ENCODE measurements at places on chromosomes 7 and 10.

DNA sequence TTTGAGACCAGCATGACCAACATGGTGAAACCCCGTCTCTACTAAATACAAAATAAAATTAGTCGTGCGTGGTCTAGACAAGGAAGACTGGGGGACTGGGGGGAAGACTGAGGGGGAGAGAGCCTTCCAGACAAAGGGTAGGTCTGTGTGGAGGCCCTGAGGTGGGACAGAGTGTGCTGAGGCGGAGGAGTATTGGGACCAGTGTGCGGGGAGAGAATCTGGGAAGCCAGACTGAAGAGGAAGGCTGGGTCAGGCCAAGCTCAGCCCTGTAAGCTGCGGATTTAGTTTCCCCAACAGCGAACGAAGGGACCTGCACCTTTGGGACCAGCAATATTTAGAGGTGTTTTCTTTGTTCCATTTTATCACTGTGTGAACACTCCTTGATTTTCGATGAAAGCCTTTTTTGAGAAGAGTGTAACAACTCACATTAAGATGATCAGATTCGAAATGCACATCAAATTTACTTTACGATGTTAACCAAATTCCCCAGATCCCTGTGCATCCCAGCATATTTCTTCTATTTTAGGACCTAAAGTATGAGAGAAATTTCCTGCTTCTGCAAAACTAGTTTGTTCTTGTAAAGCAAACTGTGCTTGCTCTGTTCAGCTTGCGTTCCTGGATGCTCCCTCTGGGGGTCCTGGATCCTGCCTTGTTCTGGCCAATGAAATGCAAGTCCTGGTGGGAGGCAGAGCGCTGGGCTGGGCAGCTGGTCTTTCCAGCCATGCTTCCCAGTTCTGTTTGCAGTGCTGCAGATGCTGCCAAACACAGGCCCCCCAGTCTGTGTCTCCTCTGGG is 39.4 kb downstream of the PLAU start:
- no peak for DNase-seq

DNA sequence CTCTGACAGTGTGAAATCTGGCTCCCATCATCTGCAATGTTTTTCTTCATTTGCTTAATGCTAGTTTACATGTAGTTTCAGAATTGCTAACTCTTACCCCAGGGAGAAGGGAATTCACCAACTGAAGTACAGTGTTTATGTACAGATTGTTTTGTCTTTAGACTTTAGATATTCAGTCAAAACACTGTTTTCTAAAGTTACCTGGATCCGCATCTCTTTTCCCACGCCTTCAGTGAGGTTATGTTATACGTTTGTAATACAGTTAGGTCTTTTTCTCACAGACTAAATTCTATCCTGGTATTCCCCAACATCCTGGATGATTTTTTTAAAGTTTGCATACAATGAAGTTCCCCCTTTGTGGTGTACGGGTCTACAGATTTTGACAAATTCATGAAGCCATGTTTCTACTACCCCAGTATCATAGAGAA is 3.2 kb upstream of the LYZL1 start:
- DNase-seq: no peak

DNA sequence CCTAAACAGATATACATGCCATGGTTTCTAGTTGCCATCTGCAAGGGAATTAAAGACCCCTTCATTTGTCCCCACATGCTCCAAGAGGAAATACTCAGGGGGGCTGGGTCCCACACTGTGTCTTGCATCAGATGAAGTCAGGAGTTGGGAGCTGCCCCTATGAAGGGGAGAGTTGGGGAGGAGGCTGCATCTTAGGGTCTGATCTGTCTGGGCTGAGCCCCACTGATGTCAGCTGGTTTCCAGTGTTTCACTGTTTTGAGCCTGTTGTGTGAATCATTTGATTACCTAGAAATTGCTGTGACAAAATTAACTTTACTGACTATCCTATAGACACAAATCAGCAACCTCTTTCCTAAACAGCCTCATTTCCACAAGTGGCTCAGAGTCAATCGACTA is 4.9 kb upstream of the ADCY1 start:
- DNase-seq: no peak

GRCh38 chr10:127424594-127425264 is 124.4 kb upstream of the NPS start:
- no peak for DNase-seq

GRCh38 chr10:63143987-63144386 is 10.9 kb downstream of the NRBF2 start:
- no peak for DNase-seq

- no peak for DNase-seq
Observed at GRCh38 chr7:101588131-101588935, 40.8 kb downstream of the MYL10 start.

DNA sequence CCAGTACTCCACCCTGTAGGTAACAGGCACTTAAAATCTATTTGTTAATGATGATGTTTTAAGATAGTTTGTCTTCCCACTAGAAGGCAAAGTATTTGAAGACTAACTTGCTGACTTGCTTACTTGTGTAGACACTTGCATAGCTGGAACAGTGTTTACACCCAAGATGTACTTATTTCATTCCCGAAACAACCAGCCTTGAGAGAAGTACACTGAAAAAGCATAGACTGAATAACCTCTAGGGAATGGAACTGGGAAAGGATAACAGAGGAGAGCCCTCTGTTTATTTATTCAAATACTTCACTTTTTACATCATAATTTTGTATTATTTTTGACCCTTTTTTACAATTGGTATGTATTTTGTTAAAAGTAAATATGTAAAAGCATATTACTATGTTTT is 33.1 kb upstream of the TMEM26 start:
- DNase-seq: no peak

GRCh38 chr7:117621075-117621618 is 141.3 kb downstream of the CFTR start:
- no peak for DNase-seq

Measured in ACHN (cell line).